EH (cell line): ENCODE measurements at places on chromosomes 2 and 18.

DNA sequence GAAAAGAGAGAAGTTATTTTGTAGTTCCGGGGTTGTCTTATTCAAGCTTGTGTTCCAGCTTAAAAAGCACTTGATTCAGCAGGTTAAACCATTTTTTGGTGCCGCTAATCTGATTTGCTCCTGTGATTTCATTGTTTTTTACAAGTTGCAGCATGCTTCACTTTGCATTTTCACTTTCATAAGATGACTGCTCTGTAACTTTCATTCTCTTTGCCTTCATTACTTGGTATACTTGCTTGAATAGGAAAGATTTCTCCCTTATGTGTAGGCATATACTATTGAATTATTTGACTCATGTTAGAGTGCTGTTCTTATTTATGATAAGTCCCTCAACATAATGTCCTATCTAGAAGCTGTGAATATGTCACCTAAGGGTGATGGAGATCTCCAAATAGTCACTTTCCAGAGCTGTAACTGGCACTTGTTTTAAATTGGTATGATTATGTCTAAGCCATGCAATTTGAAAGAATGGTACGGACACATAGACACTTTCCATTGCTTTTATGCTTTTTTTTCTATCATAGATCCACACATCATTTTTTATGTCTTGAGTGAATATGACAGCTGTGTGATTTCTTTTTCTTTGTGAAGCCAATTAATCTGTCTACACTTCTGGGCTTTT, 254.5 kb downstream of the DSEL start:
- DNase-seq, result no peak

GRCh38 chr2:236552212-236552542, 17.4 kb upstream of the ACKR3 start:
- DNase-seq, result no peak

DNA sequence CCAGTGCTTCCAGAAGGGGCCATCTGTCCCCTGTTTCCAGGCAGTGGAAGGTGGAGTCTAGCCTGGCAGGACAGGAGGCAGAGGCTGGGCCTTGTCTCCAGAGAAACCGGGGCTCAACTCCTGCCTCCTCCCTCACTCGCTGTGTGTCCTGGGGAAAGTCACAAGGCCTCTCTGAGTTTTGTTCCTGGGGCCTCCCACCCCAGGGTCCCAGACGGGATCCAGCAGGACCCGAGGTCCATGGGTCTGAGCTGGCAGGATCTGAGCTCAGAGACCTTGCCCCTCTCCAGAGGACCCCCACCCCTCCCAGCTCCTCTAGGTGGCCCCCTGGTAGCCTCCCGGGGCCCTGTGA, 72.2 kb upstream of the TAF1B start:
- no peak for DNase-seq

- DNase-seq, result peak; percentile 6
Observed at GRCh38 chr2:157376041-157376440, 50.4 kb upstream of the ERMN start.

GRCh38 chr2:232473467-232473890, 14.2 kb downstream of the ECEL1 start:
- DNase-seq, result peak; percentile 14

DNA sequence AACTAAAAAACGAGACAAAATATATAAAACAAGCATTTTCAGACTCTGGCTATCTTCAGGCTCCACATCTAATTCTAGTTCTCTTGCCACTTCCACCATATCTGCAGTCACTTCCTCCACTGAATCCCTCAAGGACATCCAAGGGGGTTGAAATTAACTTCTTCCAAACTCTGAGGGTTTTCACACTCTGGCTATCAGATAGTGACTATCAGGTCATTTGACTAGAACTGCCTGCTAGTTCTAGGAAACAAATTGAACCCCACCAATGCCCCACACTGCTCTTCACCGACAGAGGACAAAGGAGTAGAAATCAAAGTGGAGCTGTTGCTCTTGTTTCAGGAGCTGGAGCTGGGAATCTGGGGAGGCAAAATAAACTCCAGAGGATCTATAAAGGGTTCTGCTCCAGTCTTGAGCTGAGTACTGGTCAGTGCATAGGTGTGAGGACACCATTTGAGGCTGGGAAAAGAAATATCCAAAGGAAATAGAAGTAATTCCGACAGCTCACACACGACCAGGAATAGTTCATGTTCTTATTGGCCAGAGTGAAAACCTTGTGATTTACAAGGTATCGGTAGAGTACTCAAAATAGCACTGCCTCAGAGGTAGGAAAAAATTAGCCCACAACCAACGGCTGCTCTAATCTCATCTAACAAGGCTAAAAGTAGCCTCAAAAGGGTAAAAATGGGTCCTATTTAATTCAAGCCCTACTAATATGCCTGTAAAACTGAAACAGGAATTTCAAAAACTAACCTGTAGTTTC, 71.3 kb downstream of the SMC6 start:
- no peak for DNase-seq

DNA sequence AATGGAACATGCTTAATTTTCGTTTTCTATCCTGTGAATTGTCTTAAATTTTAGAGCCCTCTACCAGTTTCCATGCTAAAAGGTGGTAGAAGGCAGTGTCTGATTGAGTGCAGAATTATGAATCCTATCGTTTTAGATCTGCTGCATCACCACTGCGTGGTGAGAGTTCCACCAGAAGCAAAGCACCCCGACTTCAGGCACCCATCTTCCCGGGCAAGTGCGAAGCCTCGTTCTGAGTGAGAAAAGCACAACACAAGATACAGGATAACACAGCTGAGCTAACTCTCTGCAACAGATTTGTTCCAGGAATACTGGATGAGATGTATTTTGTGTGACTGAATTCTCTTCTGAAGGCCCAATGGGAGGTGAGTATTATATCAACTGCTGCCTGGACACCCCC, 471.5 kb downstream of the EIPR1 start:
- no peak for DNase-seq

DNA sequence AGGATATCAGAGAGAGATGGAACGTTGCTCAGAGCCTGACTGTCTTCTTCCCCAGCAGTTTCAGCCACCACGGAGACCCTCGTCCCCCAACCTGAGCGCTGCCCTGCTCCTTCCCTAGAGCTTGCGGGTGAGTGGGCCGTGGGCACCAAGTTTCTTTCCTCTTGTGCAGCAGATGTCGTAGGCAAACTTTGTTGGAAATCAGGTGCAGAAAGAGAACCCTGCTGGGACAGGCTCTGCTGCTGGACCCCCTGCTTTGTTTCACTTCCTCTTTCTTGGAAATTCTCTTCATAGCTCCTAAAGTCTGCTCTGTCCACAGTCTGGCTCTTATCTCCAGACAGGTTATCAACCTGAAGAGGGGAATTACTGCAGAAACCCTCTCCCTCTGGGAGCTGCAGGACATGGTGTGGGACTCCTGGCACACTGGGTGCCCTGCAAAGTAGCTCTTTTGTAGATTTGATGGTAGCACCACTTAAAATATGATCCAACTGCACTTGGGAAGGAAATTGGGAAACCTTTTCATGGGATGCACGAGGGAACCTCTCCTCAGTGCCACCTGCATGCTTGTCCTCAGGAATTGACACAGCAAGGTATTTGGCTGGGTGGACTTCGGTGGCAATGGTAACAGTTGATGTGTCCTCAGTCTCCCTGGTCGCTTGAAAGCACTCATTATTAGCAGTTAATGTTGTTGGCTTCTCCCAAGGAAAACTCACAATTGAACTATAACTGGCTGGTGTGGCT, 92.2 kb downstream of the ALPK2 start:
- no peak for DNase-seq

DNA sequence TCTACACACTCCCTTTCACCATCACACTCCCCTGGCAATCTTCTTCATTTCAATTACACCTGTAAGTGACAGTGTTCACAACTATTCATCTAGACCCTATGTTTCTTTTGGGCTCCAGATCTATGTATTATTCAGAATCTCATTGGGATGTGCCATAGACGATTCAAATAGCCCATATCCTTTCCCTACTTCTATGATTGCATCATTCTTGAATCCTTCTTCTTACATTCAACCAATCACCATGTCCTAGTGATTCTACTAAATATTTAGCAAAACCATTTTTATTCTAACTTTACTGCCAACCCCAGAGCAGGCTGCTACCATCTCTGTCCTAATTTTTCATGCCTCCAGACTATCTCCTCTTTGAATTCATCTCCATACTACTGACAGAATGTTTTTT, 106.4 kb downstream of the TDRD15 start:
- no peak for DNase-seq

- DNase-seq, result no peak
Observed at GRCh38 chr2:202196727-202197126, 41.7 kb downstream of the SUMO1 start.

GRCh38 chr2:131077182-131077846, 15.9 kb downstream of the FAM168B start:
- no peak for DNase-seq

DNA sequence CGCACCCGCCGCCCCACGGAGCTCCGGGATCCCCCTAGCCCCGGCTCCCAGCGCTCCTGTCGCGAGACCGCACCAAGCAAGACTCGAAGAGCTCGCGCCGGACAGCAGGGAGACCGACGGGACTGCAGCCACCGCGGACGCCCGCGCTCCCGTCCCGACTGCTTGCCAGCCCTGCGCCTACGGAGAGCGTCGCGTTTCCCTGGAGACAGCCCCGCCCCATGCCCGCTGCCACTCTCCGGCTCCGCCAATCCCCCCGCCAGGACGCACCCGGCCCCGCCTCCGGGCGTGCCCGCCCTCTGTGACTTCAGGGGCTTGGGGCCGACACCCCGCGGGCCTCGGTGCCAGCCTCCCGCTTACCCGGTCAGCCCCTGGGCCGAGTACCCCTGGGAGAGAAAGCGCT, at the start of gene ANKMY1:
ANKMY1 (minus strand) TSS at position 181 of the 400 bp plus-strand sequence. CDS start 653 bp downstream, outside the sequence.
- DNase-seq, result peak; percentile 81

GRCh38 chr2:101190747-101191516, 39.8 kb upstream of the TBC1D8 start:
- DNase-seq, result peak; percentile 13

DNA sequence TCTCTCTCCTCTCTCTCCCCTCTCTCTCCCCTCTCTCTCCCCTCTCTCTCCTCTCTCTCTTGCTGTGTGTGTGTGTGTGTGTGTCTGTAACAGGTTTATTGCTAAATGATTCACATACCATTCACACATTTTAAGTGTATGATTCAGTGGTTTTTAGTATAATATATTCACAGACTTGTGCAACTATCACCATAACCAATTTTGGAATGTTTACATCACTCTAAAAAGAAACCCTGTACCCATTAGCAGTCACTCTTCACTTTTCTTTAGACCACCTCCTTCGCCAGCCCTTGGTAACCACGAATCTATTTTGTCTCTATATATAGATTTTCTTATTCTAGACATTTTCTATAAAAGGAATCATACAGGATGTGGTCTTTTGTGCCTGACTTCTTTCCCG, 11.4 kb downstream of the THNSL2 start:
- peak; percentile 74 for DNase-seq

GRCh38 chr18:34835466-34835865, 125.4 kb downstream of the DTNA start:
- DNase-seq, result no peak

DNA sequence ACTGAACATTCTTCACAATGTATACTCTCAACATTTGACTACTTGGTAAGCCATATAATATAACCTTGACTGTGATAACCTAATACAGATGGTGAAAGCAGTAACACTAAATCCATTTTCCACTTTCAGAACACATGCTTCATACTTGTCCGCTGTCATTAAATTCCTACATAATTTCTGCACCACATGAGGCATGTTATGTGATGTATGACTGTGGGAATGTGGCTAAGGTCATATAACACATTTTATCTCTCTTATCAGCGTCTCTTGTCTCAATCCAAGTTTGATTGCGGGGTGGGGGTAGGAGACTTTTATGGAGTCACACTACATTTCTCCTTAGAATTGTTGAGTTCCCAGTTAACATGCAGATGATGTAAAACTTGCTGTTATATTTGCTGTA, 110.9 kb downstream of the MTCL1 start:
- peak; percentile 53 for DNase-seq

GRCh38 chr2:38417745-38418689, 40.9 kb upstream of the ATL2 start:
- DNase-seq, result no peak

GRCh38 chr2:60460577-60461420, 92.7 kb downstream of the BCL11A start:
- DNase-seq, result no peak

DNA sequence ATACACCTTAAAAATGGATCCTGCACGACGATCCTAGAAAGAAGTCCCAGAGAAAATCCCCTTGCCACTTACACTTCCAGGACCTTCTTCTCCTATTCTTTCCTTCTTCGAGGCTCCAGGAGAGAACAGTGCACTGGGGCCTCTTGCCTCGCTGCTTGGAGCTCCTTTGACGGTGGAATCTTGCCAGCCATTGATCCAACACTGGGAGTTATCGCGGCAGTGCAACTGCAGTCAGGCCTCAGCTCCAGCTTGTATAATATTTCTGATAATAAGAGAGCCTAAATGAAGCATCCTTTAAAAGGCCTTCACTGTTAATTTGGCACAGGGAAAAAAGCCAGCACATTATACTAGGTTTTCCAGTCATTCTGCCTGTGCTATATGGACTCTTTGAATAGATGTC, 216.9 kb upstream of the PARD3B start:
- DNase-seq, result no peak

GRCh38 chr2:85748985-85749875, 4.6 kb upstream of the ATOH8 start:
- peak; percentile 91 for DNase-seq

- no peak for DNase-seq
Observed at GRCh38 chr2:207071820-207072219, 93.9 kb downstream of the KLF7 start.

GRCh38 chr2:230968921-230969658, 26.8 kb upstream of the SPATA3 start:
- peak; percentile 6 for DNase-seq

DNA sequence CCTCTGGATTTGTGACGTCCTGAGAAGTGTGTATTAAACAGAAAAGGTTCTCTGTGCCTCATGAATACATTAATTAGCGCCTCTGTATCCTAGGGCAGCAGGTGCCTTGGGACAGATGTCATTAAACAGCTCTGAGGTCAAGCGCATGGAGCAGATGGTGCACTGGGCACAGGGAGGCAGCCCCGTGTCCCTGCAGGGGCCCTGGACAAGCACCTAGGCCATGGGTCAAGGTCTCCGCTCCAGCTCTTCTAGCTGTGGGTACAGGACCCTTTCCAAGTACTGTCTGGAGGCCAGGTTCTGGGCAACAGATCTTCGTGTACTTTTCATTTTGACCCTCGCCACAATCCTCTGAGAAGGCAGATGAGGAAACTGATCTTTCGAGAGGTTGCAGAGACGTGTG, 126.4 kb downstream of the KCTD1 start:
- DNase-seq, result no peak

DNA sequence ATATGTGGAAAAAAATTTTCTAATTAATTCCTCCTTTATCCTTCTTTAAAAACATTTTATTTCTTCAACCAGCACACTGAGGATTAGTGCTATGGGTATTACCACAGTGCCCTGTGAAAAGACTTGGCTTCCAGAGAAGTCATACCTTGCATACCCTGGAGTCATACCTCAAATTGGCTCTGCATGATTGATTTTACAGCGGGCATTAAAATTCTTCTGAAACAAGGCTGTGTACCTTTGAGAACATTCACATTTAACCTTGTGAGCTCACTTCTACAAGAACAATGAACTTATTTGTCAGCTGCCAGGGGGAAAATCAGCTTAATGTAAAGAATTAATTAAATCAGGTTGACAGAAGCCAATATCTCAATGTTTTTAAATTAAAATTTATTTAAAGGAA, 44.6 kb downstream of the SLC35F5 start:
- DNase-seq, result no peak
